ENCODE measurements at places on chromosomes 16 and 17.

GRCh38 chr16:12093902-12094301, 117.4 kb downstream of the SNX29 start:
- no peak for DNase-seq

GRCh38 chr16:84689111-84689510, 10.7 kb upstream of the USP10 start:
- no peak for DNase-seq

GRCh38 chr17:74290340-74290739, 16.3 kb downstream of the DNAI2 start:
- no peak for DNase-seq

GRCh38 chr17:75152922-75153779, 1.2 kb downstream of the JPT1 start:
- DNase-seq = peak; percentile 60

DNA sequence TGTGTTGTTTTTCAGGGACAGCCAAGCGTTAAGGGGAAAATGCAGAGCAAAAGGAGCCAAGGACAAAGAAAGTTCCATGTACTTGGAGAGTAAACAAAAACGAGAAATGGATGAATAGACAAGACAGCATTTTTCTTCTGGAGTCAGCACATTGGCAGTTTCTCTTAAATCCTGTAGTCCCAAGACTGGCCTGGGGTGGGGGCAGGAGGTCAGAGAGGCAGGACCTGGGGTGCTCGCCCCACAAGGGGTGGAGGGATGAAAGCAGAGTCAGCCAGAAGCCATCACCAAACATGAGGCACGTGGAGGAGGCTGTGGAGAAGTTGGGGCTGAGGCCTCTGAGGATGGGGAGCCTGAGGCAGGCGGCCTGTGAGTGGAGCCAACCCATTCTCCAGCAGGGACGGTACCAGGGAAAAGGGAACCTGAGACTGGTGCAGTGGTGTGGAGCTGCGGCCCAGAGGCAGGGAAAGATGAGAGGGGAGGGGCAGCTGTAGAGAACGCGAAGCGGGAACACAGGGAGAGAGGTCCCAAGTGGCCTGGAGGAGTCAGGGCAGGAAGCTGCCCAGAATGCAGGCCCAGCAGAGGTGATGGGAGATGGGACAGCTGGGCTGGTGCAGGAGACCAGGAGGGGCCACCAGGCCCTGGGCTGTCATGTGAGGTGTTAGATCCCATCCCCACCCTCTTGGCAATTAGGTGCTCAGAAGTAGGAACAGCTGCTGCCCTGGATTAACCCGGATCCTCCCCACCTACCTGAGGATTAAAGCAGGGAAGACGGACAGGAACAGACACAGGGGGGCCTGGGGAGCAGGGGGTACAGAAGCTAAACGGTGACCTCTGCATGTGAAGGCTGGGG, 3.3 kb downstream of the TLCD3B start:
- DNase-seq = no peak

- no peak for DNase-seq
Measured at GRCh38 chr17:42508426-42509165, 27.4 kb upstream of the NAGLU start.

GRCh38 chr17:67116045-67116575, 71.8 kb downstream of the CACNG1 start:
- DNase-seq = no peak

- DNase-seq = no peak
Measured at GRCh38 chr17:38568274-38568673, 37.5 kb downstream of the SRCIN1 start.

DNA sequence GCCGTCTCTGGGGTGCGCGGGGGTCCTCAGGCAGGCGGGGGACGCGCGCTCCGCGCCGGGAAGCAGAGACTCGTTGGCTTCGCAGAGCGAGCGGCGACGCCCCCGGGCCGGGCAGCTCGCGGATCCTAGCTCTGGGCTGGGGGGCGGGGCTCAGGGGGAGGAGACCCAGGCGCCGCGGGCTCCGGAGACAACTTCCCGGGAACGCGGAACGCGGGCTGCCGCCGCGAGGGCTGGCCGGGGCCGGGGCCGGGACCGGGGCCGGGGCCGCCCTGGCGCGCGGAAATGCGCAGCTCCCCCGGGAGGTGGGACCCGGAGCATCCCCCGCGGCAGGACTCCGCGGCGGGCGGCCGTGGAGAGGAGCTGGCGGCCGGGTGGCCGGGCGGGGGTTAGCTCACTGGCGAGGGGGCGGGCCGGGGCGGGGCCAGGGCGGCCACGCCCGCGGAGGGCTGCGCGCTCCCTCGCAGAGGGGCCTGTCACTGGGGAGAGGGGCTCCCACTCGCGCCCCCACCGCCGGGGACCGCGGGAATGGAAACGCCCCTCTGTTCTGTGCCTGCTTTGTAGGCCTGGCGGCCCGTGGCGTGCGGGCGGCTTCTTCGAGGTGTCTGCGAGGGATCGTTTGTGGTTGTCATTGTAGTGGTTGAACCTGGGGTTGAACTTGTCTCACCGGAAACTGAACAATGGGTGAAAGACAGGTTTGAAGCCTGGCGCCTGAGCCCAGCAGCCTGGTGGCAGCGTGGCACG, at the start of gene GAS7:
Gene GAS7 (minus strand): TSS at position 98 of the 741 bp plus-strand sequence.
- peak; percentile 88 for DNase-seq

DNA sequence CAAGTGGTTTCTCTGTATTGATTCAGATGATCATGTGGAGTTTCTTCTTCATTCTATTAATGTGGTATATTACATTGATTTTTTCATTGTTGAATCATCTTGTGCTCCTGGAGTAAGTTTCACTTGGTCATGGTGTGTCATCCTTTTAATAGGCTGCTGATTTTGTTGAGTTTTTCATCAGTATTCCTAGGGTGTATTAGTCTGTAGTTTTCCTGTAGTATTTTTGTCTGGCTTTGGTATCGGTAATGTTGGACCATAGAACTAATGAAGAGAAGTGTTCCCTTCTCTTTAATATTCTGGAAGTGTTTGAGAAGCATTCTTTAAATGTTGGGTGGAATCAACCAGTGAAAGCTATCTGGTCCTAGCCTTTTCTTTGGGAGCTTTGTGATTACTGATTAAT, 99.0 kb downstream of the OMG start:
- no peak for DNase-seq

DNA sequence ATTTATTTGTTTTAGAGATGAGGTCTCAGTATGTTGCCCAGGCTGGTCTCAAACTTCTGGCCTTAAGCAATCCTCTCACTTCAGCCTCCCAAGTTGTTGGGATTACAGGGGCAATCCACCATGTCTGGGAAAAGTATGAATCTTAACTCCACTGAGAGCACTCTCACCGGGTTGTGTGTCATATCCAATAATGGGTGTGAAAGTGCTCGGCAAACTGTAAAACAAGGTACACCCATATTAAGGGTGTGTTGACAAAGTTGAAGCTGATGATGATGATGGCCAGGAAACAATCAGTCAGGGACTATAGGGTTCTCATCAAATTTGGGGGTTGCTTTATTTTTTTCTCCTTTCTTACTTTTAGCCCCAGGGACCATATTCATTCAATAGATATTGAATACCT, 25.3 kb upstream of the TMC5 start:
- DNase-seq = no peak

DNA sequence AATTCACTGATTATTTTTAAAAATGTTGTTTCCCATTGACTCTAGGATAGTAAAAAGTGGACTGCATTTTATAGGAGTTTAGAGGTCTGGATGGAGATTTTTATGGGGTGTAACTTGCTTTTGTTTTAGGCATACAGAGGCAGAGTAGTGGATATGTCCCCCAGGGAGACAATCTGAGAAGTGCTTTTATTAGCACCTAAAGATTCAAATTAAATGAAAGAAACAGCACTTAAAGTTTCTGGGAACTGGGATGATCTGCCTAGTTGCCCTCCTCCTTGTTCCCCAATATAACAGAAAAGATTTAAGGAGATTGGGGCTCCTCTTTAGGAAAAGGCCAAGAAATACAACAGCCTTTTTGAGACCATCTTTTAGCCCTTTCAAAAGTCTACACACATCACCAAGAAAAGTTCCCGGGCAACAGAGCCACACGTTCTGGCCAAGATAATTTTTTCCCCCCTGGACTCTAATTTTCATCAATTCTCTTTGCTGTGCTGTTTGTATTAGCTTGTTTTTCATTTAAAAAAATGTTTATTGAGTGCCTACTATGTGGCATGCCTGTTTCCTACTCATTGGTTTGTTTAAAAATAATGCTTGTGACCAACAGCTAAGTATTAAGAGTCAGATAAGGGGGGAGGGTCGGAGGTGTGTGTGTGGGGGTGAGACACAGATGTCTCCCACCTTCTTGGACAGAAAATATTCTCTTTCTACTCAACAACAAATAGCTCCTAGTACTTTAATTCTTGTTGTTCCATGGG, 2.5 kb upstream of the IGF2BP1 start:
- DNase-seq = no peak
